ENCODE measurements at places on chromosomes 2 and 18. TPM values are rescaled to one million over a fixed set of nuclear protein-coding genes. Genes with fewer than 3 reads are reported as not detected.

Gene GCKR
- total RNA-seq = 4.5 TPM

Gene SIX2
- 2.9 TPM for total RNA-seq

Gene RBKS
- 1.4 TPM for total RNA-seq

Gene AAK1
- total RNA-seq = 82.6 TPM

Gene ALPG
- not detected for total RNA-seq

Gene NDC80
- 5.0 TPM for total RNA-seq

Gene CELF4
- total RNA-seq = not detected

Gene DSC3
- 0.09 TPM for total RNA-seq

Gene PSMG2
- total RNA-seq = 58.0 TPM

Gene MYL1
- not detected for total RNA-seq

Gene CCDC74B
- total RNA-seq = 9.7 TPM

Gene PDE1A
- total RNA-seq = 34.9 TPM

Gene GKN2
- not detected for total RNA-seq

Gene AQP12B
- total RNA-seq = not detected

Gene TM4SF20
- total RNA-seq = 0.57 TPM

Gene MROH2A
- total RNA-seq = under 0.01 TPM

Gene VIT
- 2.0 TPM for total RNA-seq

Gene TMEM17
- total RNA-seq = 4.4 TPM

Gene SANBR
- 17.4 TPM for total RNA-seq
